ENCODE measurements at places on chromosomes 1 and 21.

- no peak for DNase-seq
Observed at GRCh38 chr1:25106352-25106751, 126.0 kb downstream of the SYF2 start.

DNA sequence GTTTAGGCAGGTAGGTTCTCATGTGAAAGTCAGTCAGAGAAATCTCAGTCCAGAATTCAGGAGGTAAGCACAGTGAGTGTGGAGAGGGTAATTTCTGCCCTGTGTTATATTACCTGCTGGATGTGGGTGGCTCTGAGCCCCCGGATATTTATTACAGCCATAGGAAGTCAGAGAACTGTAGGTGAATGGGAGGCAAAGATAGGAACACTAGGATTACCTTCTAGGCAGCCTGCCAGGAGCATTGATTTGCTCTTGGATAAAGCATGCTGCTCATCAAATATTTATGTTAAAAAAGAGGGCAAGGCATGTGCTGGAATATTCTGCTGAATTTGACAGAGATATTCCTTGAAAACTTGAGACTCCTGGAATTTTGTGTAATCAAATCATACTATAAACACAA lies 8.5 kb downstream of the GNG12 start:
- DNase-seq = no peak

DNA sequence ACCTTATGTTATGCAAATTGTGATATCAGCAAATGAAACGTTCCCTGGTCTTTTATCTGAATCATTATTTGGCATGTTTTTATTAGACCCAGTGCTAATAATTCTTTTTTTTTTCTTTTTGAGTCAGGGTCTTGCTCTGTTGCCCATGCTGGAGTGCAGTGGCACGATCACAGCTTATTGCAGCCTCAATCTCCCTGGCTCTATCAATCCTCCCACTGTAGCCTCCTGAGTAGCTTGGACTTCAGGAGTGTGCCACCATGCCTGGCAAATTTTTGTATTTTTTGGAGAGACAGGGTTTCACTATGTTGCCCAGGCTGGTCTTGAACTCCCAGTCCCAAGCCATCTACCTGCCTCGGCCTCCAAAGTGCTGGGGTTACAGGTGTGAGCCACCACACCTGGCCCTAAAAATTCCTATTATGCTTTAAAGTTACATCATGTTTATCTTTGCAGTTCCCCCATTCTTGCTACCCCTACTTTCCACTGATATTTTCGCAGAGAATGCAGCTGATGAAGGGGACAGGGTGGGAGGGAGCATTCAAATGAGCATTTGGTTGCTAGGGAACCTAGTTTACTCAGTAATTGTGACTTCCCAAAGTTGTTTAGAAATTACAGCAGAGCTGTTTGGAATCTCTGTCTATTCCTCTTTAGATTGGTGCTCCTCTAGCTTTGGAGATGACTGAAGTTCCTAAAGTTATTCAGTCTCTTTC lies 18.4 kb downstream of the C1orf21 start:
- no peak for DNase-seq

- no peak for DNase-seq
Observed at GRCh38 chr21:38915546-38915945, 109.8 kb downstream of the ETS2 start.

GRCh38 chr21:25507522-25507921 lies 99.8 kb downstream of the MRPL39 start:
- DNase-seq = no peak

DNA sequence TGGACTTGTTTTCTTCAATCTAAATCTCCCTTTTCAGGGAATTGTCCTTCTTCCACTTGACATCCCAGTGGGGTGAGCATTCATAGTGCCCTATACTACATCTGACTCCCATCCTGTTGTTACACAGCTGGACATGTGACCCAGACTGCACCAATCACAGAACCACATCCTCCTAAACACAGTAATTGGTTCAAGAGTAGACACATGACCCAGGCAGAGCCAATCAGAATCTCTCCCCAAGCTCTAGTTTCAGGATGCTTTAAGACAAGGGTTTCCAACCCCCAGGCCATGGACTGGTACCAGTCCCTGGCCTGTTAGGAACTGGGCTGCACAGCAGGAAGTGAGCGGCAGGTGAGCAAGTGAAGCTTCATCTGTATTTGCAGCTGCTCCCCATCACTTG lies 5.6 kb upstream of the DDOST start:
- no peak for DNase-seq

- DNase-seq = no peak
Observed at GRCh38 chr1:231036416-231036815, 3.6 kb downstream of the FAM89A start.

GRCh38 chr1:80827666-80828065 lies 973.1 kb upstream of the ADGRL2 start:
- no peak for DNase-seq

DNA sequence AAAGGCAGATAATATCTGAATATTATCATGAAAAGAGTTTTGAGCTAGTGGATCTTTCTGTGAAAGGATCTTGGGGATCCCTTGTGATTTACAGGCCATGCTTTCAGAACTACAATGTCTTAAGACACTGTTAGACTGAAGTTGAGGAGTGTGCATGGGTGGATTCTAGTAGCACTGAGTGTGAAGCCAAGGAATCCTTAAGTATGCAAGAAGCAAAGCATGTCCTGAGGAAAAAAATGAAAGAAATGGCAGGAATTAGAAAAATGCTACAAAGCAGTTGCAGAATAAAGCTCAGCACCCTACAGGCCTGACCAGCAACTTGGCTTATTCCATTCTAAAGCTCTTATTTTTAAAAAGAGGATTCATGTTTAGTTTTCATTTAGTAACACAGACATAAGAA lies 11.9 kb downstream of the STX6 start:
- no peak for DNase-seq

Data from cortex of kidney (tissue), 1 donor.